ENCODE measurements at places on chromosomes 3 and 15.

GRCh38 chr3:116916836-116917235 lies 207.3 kb downstream of the TUSC7 start:
- no peak for DNase-seq

DNA sequence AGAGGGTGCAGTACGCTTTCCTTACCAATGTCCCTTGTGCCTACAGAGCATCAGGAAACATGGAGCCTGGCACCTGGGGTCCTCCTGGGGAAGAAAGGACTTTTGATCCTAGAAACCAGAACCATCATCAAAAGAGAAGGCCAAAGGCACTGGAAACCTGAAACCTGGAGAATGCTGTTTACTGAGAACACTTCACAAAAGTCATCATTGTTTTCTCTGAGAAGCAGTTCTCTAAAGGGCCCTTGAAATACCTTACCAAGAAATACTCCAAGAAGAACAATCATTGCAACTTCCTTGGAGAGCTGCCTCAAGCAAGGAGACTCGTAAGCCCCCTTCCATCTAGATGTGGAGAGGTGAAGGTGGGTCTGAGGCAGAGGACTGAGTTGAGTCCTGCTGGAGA lies 66.0 kb downstream of the TLE3 start:
- DNase-seq = no peak

DNA sequence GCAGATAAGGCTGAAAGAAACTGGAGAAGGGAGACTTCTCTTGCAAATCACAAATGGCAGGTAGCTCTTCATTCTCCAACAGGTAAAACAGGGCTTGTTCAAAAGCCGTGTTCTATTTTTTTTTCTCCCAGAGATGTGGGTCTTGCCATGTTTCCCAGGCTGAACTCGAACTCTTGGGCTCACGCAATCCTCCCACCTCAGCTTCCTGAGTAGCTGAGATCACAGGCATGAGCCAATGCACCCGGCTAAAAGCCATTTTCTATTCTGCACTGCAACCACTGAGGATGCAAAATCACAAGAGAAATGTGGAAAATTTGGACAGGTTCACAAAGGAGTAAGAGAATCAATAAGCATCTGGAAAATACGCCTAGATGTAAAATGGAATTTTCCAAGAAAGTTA lies 19.5 kb downstream of the EIF4E3 start:
- no peak for DNase-seq

- no peak for DNase-seq
Observed at GRCh38 chr3:182710557-182711157, 82.6 kb upstream of the ATP11B start.

- no peak for DNase-seq
Observed at GRCh38 chr3:140093742-140094141, 158.8 kb downstream of the CLSTN2 start.

- no peak for DNase-seq
Observed at GRCh38 chr15:48437178-48437577, 105.9 kb downstream of the DUT start.

- no peak for DNase-seq
Observed at GRCh38 chr3:129722527-129722926, 116.1 kb upstream of the PLXND1 start.

DNA sequence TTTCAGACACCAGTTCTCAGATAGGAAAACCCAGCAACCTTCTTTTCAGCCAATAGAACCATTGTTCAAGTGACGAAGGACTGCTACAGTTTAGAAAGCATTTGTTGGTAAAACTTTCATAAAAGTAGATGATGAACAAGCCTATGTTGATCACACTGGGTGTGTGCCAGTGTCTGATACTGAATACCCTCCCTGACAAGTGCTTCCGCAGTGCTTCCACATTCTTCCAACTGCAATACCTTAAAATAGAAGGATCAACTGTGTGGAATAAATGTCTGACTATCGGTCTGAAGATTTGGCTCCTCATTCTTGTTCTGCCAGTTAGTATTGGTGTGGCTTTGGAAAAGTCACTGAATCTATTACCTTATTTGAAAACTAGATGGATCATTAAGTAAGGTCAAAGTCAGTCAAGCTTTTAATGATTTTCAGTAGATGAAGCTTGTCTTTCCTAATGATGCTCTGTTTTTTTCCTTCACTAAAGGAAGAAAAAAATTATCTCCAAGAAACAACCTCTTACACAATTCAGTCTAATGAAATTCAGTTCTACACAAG lies 479.4 kb upstream of the CBLB start:
- DNase-seq = no peak

DNA sequence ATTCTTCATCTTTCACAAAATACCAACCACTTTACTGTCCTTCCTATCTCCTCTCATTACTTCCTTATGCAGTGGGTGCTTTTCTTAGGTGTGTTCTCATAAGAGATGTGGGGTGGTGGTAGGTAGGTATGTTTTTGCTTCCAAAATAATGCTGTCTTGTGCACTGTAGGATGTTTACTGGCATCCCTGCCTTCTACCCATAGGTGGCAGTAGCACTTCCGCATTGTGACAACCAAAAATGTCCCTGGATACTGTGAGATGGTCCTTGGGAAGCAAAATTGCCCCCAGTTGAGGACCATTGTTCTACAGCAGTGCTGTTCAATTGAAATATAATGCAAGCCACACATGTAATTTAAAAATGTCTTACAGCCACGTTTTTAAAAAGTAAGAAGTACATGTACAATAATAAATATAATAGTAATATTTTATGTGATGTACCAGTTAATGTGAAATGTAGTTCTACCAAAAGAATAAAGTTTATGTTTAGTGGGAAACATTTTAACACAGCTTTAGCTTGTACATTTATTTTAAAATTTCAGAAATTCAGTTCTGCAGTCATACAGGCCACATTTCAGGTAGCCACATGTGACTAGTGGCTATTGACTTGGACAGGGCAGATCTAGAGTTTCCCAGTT lies 75.2 kb downstream of the NEO1 start:
- DNase-seq = no peak

DNA sequence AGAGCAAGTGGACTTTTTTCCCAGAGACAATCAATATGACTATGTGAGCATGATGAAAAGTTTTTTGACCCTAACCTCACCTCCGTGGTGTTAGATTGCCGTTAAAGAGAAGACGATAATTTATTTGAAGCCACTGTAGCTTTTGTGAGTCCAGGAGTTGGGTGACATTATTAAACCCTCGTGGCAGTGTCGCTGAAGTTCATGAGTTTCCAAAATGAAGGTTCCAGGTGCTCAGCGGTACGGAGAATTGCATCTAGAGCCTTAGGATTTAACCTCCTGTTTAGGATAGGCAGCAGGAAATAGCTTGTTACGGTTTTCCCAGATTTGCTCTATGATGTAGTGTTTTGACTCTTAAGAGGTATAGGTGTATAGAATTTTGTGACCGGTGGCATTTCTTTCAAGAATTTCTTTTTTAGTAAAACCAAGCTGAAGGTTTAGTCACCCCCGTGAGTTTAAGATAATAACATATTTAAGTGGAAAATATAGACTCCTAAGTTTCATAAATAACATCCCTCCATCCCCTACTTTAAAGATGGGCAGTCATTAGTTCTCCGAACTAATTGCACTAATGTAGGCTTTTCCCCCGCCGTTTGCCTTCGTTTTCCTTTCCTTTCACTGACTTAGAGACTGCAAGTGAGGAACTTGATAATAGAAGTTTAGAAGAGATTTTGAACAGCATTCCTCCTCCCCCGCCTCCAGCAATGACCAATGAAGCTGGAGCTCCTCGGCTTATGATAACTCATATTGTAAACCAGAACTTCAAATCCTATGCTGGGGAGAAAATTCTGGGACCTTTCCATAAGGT lies 2.0 kb downstream of the SMC4 start:
- DNase-seq = no peak

DNA sequence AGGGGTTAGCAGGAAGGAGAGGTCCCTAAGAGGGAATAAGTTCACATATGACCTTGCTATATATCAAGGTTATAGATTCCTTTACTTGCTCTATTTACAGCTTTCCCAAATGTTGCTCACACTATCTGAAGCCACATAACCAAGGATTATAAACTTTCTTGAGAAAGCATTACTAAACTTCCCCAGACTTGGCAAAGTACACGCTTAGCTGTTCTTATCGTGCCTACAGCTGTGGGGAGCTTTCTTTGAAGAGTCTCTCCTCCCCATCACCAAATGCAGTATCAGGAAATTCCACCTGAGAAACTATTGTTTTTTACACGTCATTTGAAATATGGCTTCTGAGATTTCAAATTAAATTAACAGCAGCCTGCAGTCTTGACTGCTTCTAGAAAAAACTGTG lies 284.5 kb downstream of the CHL1 start:
- DNase-seq = no peak

- no peak for DNase-seq
Observed at GRCh38 chr3:55226696-55227095, 260.4 kb downstream of the WNT5A start.

DNA sequence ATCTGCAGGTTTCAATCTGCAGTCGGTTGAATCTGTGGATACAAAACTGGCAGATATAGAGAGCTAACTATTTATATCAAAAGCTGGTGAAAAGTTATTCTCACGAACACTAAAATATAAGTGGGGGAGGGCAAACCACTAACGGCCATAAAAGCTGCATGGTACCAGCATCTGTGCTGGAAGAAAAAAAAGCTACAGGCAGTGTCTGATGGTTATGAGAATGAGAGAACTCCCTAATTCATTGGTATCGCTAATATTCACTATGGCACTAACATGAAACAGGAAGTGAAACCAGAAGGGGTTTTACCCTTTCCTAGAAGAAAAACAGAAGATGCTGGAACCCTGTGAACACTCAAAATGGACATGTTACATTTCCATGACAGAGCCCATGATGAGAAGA lies 15.9 kb downstream of the CEP70 start:
- DNase-seq = no peak

DNA sequence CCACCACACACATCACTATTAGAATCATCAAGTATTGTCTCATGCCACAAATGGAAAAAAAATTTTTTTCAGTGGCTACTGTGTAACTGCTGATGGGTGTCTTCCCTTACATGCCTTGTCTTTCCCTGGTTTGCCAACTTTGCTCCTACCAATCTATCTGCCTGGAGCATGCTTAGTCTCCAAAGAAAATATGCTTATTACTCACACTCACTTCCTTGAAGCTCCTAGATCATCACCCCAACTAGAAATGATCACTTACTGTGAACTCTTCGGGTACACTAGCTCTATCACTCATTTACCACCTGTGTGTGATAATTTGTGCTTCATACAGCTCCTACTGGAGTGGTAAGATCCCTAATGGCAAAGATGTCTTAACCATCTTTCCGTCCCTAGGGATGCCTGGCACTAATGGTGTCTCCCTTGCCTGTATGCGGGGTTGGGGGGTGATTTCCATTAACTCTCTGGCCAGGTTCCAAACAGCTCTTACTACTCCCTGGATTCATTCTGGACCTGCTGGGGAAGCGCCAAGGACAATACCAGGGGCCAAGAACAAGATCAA lies 799 bp downstream of the VPS33B start:
- no peak for DNase-seq

GRCh38 chr3:51391566-51392354 lies 675 bp downstream of the RBM15B start:
- DNase-seq = peak; percentile 68
